ENCODE measurements at places on chromosomes 5 and 9. TPM values are rescaled to one million over a fixed set of nuclear protein-coding genes. Genes with fewer than 3 reads are reported as not detected.

Gene CCDC192
- total RNA-seq, result not detected

GRCh38 chr5:173764332-173765028 lies 123.7 kb upstream of the CPEB4 start:
- peaks cover 3% of the 10 kb centered on the region for H3K27me3 ChIP-seq
- H3K4me3 ChIP-seq, result no peak overlapping the region
- H3K36me3 ChIP-seq, result no peaks in the 10 kb centered on the region
- H3K4me1 ChIP-seq, result no peaks in the 10 kb centered on the region

Gene ECSCR
- 1.7 TPM for total RNA-seq

DNA sequence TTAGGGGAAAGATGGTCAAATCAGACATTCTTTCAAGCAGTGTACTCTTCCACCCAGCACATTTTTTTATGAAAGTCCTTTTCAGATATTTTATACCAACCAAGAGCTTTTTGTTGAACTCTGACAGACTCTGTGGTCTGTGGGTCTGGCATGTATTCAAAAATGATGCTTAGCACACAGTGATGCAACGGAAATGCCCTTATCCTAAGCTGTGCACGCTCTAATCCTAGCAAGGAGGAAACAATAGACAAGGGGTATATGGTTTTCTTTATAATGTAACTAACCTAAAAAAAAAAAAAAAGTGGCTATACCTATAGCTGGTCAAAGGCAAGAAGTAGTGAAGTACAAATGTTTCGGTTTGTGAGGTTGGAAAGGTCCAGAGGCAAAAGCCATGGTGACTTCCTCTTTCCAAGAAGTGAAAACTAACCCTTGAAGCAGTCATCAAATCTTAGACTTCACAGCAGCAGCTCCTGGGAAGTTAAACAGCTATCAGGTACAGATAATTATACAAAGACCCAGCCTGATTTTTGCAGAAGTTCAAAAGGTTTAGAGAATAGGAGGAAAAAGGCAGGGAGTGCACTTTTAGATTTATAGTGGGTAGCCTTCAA lies 82.5 kb downstream of the SEMA6A start:
- no peak overlapping the region for H3K4me3 ChIP-seq
- no peak overlapping the region for H3K27ac ChIP-seq
- DNase-seq, result no peak
- no peaks in the 10 kb centered on the region for H3K27me3 ChIP-seq
- no peaks in the 10 kb centered on the region for H3K4me1 ChIP-seq

DNA sequence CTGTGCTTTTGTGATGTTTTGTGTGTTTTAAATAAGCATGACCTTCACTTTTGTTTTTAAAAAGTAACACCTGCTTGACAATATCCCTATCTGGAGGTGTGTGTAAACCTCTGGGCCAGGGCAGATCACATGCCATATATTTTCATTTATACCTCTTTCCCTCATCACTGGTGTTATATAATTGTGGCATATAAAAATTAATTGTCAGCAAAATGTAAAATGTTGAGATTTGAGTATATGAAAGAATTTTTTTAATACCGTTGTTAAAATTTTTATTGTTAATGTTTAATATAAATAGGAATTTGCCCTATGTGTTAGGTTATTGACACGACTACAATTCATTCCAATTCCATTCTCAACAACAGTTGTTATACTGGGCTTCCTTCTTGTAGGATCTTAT lies 6.5 kb downstream of the CDH12 start:
- H3K27me3 ChIP-seq, result no peaks in the 10 kb centered on the region
- no peaks in the 10 kb centered on the region for H3K36me3 ChIP-seq
- no peaks in the 10 kb centered on the region for H3K4me1 ChIP-seq
- no peak overlapping the region for H3K27ac ChIP-seq
- no peak for DNase-seq

Gene NUTM2G
- total RNA-seq, result not detected

GRCh38 chr9:111094433-111094924 lies 56.2 kb upstream of the LPAR1 start:
- H3K4me1 ChIP-seq, result no peaks in the 10 kb centered on the region
- H3K36me3 ChIP-seq, result no peaks in the 10 kb centered on the region
- H3K27me3 ChIP-seq, result peaks cover 3% of the 10 kb centered on the region

DNA sequence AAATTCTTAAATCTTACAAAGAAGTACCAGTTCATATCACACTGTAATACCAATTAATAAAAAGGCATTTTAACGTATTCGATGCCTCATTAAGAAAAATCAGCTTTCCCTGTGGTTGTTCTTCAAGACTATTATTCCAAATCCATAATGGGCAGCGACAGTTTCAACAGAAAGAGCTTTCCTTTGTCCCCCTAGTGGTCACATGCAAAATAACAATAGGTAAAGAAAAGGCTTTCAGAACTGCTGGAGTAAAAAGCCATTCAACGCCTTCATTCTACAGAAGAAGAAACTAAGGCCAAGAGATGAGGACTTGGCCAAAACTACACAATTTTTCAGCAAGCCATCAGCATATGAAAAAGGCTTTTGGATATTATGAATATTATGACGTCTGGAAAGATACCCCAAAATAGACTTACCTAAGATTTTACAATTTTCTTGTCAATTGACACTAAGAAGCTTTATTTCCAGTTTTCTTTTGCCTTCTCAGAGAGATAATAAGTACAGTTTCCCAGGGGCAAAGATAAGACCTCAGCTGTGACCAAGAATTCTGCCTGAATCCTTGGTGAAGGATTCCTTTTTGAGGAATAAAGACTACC lies 6.7 kb upstream of the CDH6 start:
- no peaks in the 10 kb centered on the region for H3K4me1 ChIP-seq
- no peak for DNase-seq
- no peaks in the 10 kb centered on the region for H3K36me3 ChIP-seq
- no peak overlapping the region for H3K4me3 ChIP-seq

DNA sequence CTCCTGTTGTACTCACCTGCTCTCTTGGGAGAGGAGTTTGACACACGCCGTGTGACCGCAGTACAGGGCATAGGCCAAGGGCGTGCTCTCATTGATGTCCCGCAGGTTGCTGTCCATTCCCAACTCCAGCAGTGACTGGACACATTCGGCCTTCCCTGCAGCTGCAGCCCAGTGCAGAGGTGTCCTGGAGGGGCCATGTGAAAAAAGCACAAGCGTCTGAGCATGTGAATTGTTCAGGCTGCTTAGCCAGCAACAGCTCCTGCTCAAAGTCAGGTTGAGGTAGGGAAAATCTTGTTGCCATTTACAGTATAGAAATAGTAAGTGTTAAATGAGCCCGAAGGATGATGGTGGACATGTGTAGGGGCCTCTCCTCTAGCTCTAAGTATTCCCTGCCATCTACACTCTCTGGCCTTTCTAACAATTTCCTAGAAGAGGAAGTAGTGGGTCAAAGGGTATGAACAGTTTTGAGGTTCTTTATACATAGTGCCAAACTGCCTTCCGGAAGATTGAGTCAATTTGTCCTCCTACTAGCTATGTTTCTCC lies 116.5 kb downstream of the ANKRD55 start:
- H3K4me1 ChIP-seq, result peaks cover 3% of the 10 kb centered on the region
- peaks cover 5% of the 10 kb centered on the region for H3K36me3 ChIP-seq
- H3K27me3 ChIP-seq, result no peaks in the 10 kb centered on the region

Gene PTPN3
- total RNA-seq, result 3.6 TPM

Gene KCNV2
- total RNA-seq, result not detected

Gene FOXD4L6
- total RNA-seq, result not detected

Gene FOXD1
- 0.09 TPM for total RNA-seq

DNA sequence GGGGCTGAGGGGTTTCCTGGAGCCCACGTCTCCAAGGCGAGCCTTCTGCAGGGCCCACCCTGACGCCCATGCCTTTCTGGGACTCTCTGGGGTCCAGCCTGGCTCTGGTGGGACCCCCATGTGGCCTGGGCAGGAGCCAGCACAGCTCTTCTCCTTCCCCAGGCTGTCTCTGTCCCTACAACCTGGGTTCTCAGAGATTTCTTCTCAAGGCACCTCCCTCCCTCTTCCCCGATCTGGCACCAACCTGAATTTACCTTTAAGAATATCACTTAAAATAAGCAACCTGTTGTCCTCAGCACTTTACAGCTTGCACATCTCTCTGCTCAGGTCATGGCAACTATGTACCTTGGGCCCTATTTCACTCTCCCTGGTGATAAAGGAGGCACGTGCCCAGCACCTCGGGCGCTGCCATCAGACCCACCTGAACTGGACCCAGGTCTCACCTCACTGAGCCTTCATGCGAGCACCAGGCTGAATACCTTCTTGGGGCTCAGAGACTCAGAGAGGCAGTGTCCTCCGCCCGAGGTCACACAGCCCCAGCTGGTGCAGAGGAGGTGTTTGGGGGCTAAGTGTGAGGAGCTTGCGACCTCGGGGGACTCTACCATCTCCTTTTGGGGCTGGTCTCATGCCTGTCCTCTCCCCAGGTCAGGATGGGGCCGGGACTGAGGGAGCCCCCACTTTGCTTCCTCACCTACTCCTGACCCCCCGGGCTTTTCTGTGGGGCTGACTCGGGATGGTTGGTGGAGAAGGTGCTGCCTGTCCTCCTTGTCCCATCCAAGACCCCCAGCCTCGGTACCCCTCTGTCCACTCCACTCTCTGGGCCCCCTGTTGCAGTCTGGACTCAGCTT lies 217.7 kb downstream of the C9orf50 start:
- H3K27me3 ChIP-seq, result peaks cover 8% of the 10 kb centered on the region
- H3K36me3 ChIP-seq, result no peaks in the 10 kb centered on the region
- H3K27ac ChIP-seq, result peak overlapping the region; percentile 20
- no peak overlapping the region for H3K4me3 ChIP-seq
- no peak for DNase-seq

- no peaks in the 10 kb centered on the region for H3K36me3 ChIP-seq
- peak; percentile 52 for DNase-seq
- peaks cover 33% of the 10 kb centered on the region for H3K27me3 ChIP-seq
- H3K4me3 ChIP-seq, result no peak overlapping the region
- H3K27ac ChIP-seq, result no peak overlapping the region
Measured at GRCh38 chr9:97830884-97831829, 21.9 kb upstream of the FOXE1 start.

DNA sequence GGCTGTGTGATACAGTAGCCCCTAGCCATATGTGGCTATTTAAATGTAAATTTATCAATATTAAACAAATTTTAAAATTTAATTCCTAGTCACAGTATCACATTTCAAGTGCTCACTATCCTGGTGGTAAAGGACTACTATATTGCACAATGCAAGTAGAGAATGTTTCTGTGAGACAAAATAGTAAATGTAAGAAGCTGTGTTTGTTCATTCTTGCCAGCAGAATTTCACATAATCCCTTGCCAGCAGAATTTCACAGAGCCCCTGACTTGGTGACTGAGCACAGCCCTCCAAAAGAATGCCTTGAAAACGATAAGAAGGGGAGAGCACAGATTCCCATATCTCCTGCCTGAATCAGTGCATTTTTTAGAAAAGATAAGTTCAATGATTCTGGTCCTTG lies 75.9 kb upstream of the SELENOP start:
- peaks cover 21% of the 10 kb centered on the region for H3K27me3 ChIP-seq
- H3K4me3 ChIP-seq, result no peak overlapping the region
- no peaks in the 10 kb centered on the region for H3K36me3 ChIP-seq
- no peak for DNase-seq
- no peak overlapping the region for H3K27ac ChIP-seq
- no peaks in the 10 kb centered on the region for H3K4me1 ChIP-seq

- H3K4me3 ChIP-seq, result no peak overlapping the region
- no peaks in the 10 kb centered on the region for H3K4me1 ChIP-seq
- H3K36me3 ChIP-seq, result no peaks in the 10 kb centered on the region
- no peak overlapping the region for H3K27ac ChIP-seq
- H3K27me3 ChIP-seq, result no peaks in the 10 kb centered on the region
Measured at GRCh38 chr5:122419142-122419894, 107.3 kb downstream of the SNCAIP start.

GRCh38 chr5:135448071-135448739 lies 1.1 kb upstream of the DCANP1 start:
- no peak for DNase-seq
- peaks cover 5% of the 10 kb centered on the region for H3K27me3 ChIP-seq
- H3K4me1 ChIP-seq, result no peaks in the 10 kb centered on the region
- no peak overlapping the region for H3K27ac ChIP-seq
- H3K4me3 ChIP-seq, result no peak overlapping the region

DNA sequence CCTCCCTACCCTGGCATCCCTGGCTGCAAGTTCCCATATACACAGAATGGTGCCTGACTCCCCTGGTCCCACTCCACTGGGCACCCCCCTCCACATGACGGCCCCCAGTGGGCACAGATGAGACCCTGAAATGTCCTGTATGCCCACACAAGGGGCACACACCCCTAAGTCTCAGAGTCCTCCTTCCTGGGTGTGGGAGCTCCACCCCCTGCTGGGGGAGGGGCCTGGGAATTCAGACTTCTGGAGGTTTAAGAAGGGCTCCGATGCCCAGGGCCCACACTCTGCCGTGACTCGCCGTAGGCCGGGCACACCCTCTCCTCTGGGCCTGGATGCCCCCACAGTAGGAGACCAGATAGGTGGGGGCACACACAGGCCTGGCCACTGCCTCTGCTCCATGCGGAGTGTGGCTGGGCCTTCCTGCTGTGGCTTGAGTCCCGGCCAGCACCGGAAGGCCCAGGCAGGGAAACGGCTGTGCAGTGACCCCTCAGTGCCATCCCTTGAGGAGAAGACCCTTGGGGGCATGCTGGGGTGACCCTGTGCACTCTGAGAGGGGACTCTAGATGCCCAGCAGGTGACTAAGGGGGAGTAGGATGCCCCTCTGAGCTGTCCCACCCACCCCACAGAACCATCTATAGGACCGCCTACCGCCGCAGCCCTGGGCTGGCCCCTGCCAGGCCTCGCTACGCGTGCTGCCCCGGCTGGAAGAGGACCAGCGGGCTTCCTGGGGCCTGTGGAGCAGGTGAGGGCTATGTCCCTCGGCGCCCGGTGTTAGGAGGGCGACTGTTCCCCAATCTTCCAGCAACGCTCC lies 6.5 kb downstream of the EGFL7 start:
- H3K4me1 ChIP-seq, result peaks cover 2% of the 10 kb centered on the region
- no peak overlapping the region for H3K27ac ChIP-seq
- no peaks in the 10 kb centered on the region for H3K36me3 ChIP-seq
- DNase-seq, result peak; percentile 69
- no peak overlapping the region for H3K4me3 ChIP-seq
- H3K27me3 ChIP-seq, result peaks cover 13% of the 10 kb centered on the region

Gene DBH
- not detected for total RNA-seq

DNA sequence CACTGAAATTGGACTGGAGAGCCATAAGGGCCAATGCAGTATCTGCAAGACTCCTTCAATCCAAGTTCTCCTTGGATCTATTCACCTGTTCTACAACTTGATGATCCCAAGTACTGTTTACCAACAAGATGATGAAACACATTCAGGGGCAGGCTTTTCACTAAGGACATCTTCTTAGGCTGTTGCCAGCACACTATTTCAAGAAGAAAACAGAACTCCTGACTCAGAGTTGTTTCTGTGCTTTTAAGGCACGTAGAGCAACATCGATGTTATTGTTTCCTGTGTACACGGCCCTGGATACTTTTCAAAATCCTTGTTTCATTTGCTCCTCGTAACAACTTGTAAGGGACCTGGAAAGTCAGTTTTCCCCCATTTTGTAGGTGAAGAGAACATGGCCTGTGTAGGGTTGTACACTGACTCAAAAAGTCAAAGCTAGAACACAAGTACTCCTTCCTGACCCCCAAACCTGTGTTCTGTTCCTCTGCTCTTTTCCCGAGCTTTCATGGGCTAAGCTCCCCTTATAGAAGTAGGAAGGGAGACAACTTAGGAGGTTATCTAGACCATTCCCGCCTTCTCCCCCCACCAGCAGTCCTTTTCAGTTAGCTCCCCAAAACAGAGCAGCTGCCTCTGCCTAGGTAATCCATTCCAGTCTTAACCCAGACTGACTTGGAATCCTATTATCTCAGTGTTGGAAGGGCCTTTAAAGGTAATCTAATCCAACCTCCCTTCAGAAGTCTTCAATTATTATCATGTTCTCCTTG lies 5.2 kb upstream of the MGAT1 start:
- peaks cover 30% of the 10 kb centered on the region for H3K36me3 ChIP-seq
- no peak for DNase-seq
- H3K27me3 ChIP-seq, result no peaks in the 10 kb centered on the region
- H3K27ac ChIP-seq, result peak overlapping the region; percentile 99

All from activated CD4-positive, alpha-beta T cell treated with anti-CD3 and anti-CD28 coated beads, Interleukin-2, amount 10 ng/mL, durations not matched to agents 24 days and 14 days (primary cell).